ENCODE measurements at places on chromosomes 7 and 10. TPM values are rescaled to one million over a fixed set of nuclear protein-coding genes. Genes with fewer than 3 reads are reported as not detected.

- H3K4me1 ChIP-seq = peaks cover 22% of the 10 kb centered on the region
- H3K27ac ChIP-seq = no peak overlapping the region
- DNase-seq = no peak
Observed at GRCh38 chr7:55575733-55576132, 3.4 kb upstream of the VOPP1 start.

The ASB4 gene
- polyA plus RNA-seq = not detected

DNA sequence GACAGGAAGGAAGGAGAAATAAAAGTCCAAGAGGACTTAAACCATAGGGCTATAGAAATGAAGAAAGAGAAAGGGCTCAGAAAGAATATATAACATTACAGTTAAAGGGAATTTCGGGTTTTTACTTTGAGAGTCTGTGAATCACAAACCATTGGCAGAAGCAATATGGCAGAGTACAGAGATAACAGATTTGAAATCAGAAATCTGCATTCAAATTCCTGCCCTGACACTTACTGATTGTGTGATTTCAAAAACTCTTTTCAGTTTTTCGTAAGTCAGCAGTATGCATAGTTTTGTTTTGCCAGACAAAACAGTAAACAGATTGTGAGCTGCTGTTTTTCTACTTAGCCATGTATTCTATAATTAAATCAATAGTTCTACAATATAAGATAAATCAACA is 8.2 kb downstream of the JMJD1C start:
- H3K27me3 ChIP-seq = no peaks in the 10 kb centered on the region
- peaks cover 3% of the 10 kb centered on the region for H3K4me1 ChIP-seq
- H3K4me3 ChIP-seq = no peak overlapping the region
- H3K36me3 ChIP-seq = no peaks in the 10 kb centered on the region
- DNase-seq = no peak

The MYOF gene
- polyA plus RNA-seq = 174 TPM

DNA sequence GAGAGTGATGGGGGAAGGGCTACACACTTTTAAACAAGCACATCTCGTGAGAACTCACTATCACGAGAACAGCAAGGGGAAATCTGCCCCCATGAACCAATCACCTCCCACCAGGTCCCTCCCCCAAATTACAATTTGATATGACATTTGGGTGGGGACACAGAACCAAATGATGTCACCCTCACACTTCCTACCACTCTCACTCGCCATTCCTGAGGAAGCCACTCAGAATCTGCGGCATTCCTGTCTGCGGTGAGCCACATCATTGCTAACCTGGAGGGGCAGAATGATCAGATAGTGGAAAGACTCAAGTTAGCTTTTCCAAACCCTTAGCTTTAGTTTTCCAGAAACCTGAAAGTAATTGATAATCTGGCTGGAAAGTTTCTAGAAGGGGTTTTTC is 66.9 kb downstream of the MYO3A start:
- H3K4me3 ChIP-seq = no peak overlapping the region
- DNase-seq = no peak
- H3K4me1 ChIP-seq = no peaks in the 10 kb centered on the region
- no peak overlapping the region for H3K27ac ChIP-seq

- H3K27ac ChIP-seq = no peak overlapping the region
- H3K36me3 ChIP-seq = no peaks in the 10 kb centered on the region
- no peaks in the 10 kb centered on the region for H3K27me3 ChIP-seq
- H3K4me3 ChIP-seq = no peak overlapping the region
Observed at GRCh38 chr10:124379609-124380193, 39.0 kb downstream of the OAT start.

GRCh38 chr10:12597788-12598765 is 248.7 kb downstream of the CAMK1D start:
- H3K4me3 ChIP-seq = no peak overlapping the region
- H3K36me3 ChIP-seq = no peaks in the 10 kb centered on the region
- no peak for DNase-seq
- H3K27me3 ChIP-seq = no peaks in the 10 kb centered on the region
- H3K4me1 ChIP-seq = no peaks in the 10 kb centered on the region

DNA sequence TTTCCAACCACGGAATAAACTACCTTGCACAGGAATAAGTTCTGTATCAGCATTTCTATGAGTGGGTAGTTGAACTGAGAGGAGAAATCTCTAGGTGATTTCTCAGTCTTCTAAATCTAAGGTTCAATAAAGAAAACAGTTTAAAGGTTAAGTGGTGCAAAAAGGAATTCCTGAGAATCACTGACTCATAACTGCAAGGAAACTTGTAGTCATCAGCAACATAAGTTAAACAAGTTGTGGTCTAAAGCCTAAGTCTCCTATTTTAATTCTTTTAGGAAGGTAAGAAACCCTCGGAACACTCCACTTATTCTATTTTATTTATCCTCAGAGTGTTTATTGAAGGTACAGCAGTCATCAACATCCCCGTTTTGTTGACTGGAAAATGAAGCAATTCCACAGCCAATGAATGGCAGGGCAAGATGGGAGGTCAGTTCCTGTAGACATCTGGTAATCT is 92.4 kb upstream of the PIK3CG start:
- no peak overlapping the region for H3K4me3 ChIP-seq
- H3K36me3 ChIP-seq = no peaks in the 10 kb centered on the region
- no peaks in the 10 kb centered on the region for H3K27me3 ChIP-seq
- no peak overlapping the region for H3K27ac ChIP-seq
- peaks cover 18% of the 10 kb centered on the region for H3K4me1 ChIP-seq
- DNase-seq = no peak

The TMEM176A gene
- not detected for polyA plus RNA-seq

- DNase-seq = no peak
- H3K27me3 ChIP-seq = no peaks in the 10 kb centered on the region
- no peak overlapping the region for H3K4me3 ChIP-seq
- H3K4me1 ChIP-seq = peaks cover 12% of the 10 kb centered on the region
Observed at GRCh38 chr10:12945690-12946359, 55.7 kb downstream of the CCDC3 start.

The ODAD2 gene
- 0.01 TPM for polyA plus RNA-seq

GRCh38 chr10:21145751-21146435 is 248.8 kb upstream of the NEBL start:
- no peak for DNase-seq
- H3K27me3 ChIP-seq = no peaks in the 10 kb centered on the region
- no peaks in the 10 kb centered on the region for H3K36me3 ChIP-seq
- no peaks in the 10 kb centered on the region for H3K4me1 ChIP-seq
- H3K27ac ChIP-seq = no peak overlapping the region

The SPDYE2B gene
- not detected for polyA plus RNA-seq
